ENCODE measurements at places on chromosomes 2 and 18. TPM values are rescaled to one million over a fixed set of nuclear protein-coding genes. Genes with fewer than 3 reads are reported as not detected.

DNA sequence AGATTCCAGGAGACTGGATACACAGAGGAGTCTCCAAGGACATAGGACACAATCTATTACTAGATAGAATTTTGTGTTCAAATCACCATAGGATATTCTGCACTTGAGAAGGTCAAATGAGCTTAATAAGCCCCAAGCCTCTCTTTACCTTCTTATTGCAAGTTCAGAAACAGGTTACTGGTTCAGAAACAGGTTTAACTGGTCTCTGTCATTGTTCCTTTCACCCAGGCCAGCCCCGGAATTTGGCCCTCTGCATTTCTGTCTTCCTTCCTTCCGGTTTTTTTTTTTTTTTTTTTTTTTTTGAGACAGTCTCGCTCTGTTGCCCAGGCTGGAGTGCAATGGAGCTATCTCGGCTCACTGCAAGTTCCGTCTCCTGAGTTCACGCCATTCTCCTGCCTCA lies 700.2 kb downstream of the EPHA4 start:
- no peak for DNase-seq

- no peak for DNase-seq
These were observed 37.1 kb downstream of the NEMP2 start for GRCh38 chr2:190497428-190497827.

Gene UGT1A4
- not detected for total RNA-seq

DNA sequence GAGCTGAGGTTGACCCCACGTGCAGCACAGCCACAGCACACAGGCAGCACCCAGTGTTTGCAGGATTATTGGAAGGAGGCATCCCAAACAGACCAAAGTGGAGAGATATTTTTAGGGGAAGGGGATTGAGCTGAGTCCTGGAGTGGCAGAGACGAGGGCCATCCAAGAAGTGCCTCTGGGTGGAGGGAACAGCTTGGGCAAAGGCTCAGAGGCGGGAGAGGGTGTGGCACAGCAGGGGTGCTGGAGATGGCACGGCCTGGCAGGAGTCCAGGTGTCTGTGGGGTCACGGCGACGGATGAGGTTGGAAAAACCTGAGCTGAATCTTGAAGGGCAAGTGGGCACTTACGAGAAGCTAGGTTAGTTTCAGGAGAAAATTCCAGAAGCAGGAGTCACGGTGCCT lies 60.6 kb downstream of the INHBB start:
- no peak for DNase-seq

DNA sequence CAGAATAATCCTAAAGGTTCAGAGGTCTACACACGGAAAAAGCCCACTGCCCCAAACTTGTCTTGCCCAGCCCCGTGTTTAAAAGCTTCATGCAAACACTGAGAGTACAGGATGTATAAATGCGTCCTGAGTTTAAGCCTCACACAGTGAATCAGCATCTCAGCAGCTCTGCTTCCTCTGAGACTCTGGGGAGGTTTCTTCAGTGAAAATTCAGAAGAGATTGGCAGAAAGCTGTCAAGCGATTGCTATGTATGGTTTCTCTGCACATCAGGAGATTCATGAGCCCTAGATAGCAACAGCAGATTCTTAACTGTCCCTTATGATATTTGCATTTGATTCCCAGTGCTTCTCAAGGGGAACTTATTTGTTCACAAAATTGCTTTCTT lies 27.1 kb downstream of the CRACDL start:
- DNase-seq: peak; percentile 86

DNA sequence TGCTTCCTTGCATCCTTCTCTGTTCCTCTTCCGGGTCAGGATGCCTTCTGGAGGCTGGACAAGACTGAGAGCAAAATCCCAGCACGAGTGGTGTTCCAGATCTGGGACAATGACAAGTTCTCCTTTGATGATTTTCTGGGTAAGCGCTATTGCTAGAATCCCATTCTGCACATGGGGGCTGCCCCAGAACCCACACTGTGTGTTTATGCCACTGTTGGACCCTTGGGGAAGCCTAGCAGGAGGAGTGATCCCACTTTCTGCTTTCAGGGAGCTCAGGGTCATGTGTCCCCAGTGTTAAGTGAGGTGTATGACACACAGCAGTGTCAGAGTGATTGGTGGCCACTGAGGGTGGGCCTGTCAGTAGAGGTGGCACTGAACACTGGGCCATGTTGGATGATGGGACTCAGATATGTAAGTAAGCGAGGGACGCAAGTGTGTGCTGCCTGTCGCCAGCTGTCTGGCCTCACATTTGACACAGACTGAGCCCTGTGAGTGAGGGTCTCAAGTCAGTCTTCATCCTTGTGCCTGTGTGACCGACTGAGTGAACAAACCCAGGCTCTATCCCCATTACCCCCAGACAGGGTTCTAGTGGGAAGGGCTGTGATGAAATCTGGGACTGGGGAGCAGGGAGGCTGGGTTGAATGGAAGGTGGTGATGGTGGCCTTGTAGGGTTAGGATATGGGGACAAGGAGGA lies 220.9 kb downstream of the DYSF start:
- no peak for DNase-seq

DNA sequence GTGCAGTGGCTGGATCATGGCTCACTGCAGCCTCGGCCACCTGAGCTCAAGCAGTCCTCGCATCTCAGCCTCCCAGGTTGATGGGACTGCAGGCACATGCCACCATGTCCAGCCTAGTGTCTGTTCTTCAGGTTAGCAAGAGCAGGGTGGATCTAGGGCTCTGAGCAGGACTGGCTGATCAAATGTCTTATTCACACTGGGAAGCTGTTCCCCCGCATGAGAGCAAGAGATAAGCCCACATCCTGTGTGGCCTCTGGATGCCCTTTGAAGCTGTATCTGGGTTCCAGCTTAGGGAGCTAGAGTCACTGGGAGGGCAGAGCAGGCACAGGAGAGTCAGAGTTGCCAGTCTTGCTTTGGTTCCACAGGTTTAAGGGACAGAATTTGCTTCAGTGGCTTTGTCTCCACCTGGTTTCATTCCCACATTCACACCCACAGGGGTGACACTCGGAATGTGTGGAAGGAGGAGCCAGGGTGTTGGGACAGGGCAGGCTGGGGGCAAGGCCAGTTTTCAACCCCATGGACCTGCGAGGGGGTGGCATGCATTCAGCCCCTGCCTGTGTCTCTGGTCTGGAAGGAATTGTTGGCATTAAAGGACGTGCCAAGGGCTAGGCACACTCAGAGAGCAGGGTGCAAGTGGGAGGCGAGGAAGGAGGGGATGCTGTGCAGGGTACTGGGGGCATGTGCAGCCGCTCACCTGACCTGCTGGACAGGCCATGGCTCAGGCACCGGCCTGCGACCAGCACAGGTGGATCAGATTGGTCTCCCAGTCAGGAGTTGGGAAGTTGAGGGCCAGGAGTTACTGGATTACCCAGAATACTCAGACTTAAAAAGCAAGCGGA lies 24.5 kb downstream of the PTPN18 start:
- peak; percentile 35 for DNase-seq

Gene GALNT14
- 25.6 TPM for total RNA-seq

- DNase-seq: peak; percentile 74
These were observed 126.2 kb upstream of the LGALSL start for GRCh38 chr2:64327510-64328414.

Gene MPP4
- total RNA-seq: not detected

GRCh38 chr2:54757500-54757899 lies 34.0 kb downstream of the EML6 start:
- peak; percentile 78 for DNase-seq

- DNase-seq: no peak
These were observed 43.1 kb upstream of the RTN4 start for GRCh38 chr2:55093381-55093780.

- DNase-seq: no peak
These were observed 199.6 kb upstream of the HNMT start for GRCh38 chr2:137764646-137765045.

DNA sequence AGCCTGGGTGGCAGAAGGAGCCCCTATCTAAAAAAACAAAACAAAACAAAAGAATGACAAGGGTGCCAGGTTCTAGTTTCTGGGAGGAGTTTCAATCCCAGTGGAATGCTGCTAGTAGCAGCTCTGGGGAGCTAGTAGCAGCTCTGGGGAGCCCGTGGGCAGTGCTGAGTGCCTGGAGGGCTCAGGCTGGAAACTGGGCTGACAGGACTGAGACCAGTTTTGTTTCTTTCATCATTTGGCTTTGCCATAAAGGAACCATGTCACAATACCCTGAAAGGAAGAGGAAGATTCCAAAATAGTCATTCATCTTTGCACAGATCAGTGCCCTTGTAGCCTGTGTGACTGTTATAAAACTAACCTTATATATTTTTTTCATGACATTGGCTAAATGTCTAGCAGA lies 10.6 kb downstream of the MFSD6 start:
- DNase-seq: no peak

GRCh38 chr18:24514439-24514838 lies 54.0 kb downstream of the HRH4 start:
- peak; percentile 60 for DNase-seq

Gene PNKD
- total RNA-seq: 62.2 TPM

DNA sequence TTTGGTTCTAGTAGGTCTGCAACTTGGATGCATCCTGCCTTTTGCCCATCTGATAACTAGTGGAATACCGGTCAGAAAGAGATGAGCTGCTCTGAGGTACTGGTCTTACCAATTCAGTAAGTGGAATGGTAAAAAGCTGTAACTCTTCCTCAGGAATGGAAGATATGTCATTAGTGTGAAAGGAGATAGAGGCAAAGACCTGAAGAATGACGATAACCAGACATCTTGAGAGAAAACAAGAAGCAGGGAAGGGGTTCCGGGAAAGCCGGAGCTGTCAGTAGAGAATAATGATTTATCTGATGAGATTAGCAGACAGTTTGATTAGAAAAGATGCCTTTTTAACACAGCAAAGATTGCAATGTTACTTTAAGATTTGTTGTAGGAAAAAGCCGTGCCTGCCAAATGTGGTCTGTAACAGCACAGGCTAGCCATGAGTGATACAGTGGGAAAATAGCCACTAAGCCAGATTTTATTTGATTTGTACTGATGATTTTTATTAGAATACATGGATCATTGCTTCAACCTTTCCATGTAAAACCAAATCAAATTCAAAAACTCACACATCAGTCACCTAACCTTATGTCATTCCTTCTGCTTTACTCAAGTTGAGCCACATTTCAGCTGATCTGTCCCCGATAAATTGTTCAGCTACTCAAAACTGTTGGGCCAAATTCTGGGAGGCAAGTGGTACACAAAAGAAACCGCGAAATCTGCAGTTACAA lies 110.0 kb downstream of the TCF4 start:
- no peak for DNase-seq

Data from OCI-LY7 (cell line).